ENCODE measurements at places on chromosomes 5 and 9.
A peak's percentile ranks its signal among the peaks of the same experiment; 100 is the strongest.

GRCh38 chr9:128192601-128193371, 1.4 kb upstream of the CIZ1 start:
- DNase-seq: no peak

- DNase-seq: no peak
Measured at GRCh38 chr9:137447722-137448601, 6.8 kb upstream of the ENTPD8 start.

DNA sequence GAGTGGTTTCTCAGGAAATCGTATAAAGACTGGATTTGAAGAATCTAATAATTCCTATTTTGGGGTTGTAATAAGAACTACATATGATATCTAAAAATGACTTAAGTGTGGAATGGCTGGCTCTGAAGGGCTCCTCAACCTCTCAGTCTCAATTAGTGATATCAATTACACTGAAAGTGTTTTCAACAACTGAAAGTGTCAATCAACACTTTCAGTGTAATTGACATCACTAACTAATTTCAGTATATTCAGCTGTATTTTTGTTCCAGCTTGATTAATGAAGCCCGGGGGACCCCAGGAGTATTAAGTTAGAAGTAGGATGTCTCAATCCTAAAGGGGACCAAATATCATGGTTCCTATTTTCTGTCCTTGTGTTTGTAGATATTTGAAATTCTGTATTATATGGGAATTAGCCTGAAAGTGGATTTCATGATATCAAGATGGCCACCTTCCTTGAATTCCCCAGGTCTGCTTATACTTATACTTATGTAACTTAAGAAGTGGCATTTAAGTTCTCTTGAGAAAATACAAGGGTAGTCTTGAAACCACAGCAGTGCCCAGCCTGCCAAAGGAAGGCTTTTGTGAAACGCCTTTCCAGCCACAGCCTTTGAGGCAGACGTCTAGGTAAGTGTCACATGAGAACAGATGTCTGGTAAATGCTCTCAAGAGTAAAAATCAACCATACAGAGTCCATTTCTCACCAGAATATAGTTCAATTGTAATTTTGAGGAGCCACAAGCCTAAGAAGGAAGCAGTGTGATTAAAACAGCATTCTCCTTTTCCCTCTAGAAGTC, 4.6 kb downstream of the BASP1 start:
- DNase-seq: peak; percentile 10

DNA sequence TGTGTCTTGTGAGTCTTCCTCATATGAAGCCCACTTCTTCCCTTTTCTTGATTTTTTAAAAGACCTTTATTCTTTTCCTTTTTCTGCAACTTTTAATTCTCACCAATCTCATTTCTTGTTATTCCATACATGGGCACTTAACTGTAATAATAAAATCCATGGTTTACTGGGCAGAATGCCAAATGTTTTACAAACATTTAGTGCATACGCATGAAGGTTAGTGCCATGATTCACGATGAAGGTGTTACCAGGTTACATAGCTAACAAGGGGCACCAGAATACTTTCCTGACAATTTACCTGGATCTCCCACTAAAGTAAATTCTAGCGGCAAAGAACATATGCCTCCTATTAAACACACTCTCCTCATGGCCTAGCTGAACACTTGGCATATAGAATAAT, 28.5 kb downstream of the MAN2A1 start:
- DNase-seq: no peak

DNA sequence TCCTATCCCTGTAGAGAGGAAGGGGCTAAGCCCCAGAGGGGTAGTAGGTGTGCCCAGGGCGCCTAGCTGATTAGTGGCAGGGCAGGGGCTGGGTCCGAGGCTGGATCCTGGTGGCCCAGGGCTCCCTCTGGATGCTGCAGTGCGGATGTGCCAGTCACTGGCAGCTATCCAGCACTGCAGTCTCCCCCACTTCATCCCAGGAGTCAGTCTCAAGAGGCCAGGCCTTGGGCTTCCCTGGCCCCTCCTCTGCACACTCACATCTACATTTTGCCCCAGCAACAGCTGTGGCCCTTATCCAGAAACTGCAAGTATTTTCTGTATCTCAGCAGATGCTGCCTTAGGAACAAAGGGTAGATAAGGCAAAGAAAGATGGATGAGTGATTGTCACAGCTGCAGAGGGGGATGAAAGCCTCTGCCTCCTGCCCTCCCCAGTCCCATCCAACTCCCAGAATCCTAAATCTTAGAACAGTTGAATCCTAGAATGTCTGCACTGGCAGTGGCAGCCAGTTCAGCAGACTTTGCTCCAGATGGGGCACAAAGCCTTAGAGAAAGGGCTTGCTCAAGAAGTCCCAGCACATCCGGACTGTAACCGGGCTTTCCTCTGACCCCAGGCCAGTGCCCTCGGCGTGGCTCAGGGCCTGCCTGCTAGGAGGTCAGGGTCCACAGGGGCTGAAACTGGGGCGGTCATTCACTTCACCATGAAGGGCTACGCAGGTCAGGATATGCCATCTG, 1.6 kb downstream of the ANXA6 start:
- DNase-seq: peak; percentile 42

DNA sequence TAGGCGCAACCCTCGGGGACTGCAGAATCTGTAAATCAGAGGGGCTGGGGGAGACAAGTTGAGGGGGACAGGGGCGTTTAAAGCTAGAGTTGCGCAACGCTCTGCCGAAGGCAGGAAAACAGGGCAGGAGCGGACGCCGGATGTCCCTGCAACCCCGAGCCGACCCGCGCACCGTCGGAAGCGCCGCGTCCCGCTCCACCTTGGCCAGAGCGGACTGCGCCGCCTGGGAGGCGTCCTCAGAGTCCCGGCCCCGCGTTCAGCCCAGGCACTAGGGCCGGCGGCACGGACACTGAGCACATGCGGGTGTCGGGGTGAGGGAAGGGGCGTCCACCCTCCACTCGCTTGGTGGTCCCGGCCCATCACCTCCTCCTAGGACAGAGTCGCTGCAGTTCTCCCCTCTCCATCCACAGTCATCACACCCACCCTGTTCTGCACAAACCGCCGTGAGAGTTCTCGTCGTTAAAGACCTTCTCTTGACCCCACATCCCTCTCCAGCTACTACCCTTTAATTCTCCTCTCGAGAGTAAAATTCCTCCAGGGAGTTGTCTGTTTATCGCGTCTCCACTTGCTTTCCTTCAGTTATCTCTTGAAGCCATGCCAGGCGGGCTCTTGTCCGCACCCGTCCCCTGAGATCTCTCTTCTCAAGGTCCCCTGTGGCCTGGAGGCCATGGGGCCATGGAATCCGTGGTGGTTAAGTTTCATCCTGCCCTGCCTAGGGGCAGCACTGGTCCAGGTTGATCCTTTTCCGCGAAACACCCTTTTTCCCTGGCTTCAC, 796 bp upstream of the PDLIM7 start:
- peak; percentile 69 for DNase-seq

- DNase-seq: no peak
Measured at GRCh38 chr9:18922161-18922885, 110.7 kb downstream of the SAXO1 start.

DNA sequence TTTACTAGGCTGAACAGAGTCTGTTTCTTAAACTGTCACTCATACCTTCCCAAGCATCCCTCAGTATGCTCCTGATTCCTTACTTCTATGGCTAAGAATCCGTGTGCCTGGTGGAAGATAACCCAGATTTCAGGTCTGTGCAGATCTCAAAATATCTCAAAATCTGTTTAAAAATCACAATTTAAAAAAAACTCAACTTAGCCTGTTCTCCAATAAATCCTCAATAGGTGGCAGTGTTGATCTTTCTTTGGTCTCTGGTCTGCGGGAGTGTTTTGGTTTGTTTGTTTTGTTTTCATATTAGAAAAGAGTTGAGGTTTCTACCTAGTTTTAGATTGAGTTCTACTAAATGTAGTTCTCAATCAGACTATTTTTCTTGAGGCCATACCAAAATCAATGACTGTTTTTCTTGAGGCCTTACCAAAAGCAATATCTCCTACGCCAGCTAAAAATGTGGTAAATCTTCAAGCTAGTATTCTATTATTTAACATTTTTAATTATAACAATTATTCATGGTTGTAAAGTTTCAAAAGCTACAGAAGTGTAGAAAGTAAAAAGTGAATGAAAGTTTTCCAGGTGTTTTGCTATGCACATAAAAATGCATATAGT, 57.9 kb downstream of the TGFBR1 start:
- DNase-seq: peak; percentile 52
